Pancreas (tissue), 10 donors: ENCODE measurements at places on chromosomes 1 and 21. TPM values are rescaled to one million over a fixed set of nuclear protein-coding genes. Genes with fewer than 3 reads are reported as not detected.
A peak's percentile ranks its signal among the peaks of the same experiment; 100 is the strongest.

- peak; percentile 51 for DNase-seq
These were observed 33.4 kb downstream of the SLC19A1 start for GRCh38 chr21:45508607-45509565.

- DNase-seq = peak; percentile 88
These were observed 1.0 kb downstream of the TMEM51 start for GRCh38 chr1:15154480-15155036.

- no peak for DNase-seq
These were observed 795.1 kb downstream of the BRINP3 start for GRCh38 chr1:189682591-189682990.

DNA sequence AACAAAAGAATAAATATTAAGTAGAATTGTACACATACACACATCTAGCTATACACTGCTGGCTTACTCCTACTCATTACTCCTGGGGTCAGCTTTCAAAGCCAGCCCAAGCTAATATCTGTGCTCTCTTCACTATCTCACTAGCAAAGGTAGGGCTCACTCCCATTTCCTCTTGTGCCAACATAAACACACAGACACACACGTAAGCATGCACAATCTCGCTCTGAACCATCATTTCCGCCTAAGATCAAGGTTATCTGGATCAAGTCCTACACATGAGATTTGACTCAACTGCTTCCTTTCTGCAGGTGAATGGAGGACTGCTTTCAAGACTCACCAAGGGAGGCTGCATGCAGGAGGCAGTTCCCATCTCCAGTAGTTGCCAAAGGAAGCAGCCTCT is 28.8 kb upstream of the MTMR11 start:
- DNase-seq = no peak

DNA sequence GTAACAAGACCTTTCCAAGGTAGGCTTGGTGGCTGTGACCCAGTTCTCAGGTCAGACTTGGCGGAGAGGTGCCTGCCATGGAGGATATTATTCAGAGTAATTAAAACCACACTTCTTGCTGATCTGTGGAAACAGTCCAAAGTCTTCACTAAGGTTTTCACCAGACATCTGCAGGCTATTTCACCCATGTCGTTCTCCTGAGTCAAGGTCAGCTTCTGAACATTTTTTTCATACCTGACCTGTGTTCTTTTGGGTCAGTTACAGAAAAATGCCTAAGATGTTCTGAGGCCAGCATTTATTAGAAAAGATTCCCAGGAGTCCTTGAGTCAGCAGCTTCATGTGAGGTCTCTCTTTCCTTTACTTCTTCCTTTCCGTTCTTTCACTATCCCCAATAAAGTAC is 54.9 kb downstream of the RGL1 start:
- no peak for DNase-seq

GRCh38 chr1:202810193-202810614 is 550 bp upstream of the PCAT6 start:
- DNase-seq = no peak

- no peak for DNase-seq
These were observed 19.0 kb downstream of the KIAA0040 start for GRCh38 chr1:175173531-175173930.

- DNase-seq = no peak
These were observed 315.4 kb downstream of the DSCAM start for GRCh38 chr21:40531431-40532110.

The SMYD3 gene
- total RNA-seq = 4.6 TPM

The FABP3 gene
- 0.72 TPM for total RNA-seq

The MSH4 gene
- 0.19 TPM for total RNA-seq

The PRDX1 gene
- total RNA-seq = 100 TPM

The CCDC181 gene
- total RNA-seq = 0.78 TPM

The LCE1D gene
- not detected for total RNA-seq

The GJA9 gene
- not detected for total RNA-seq
